ENCODE measurements at places on chromosomes 11 and 22.

- DNase-seq, result no peak
Measured at GRCh38 chr11:70099578-70100279, 21.6 kb downstream of the ANO1 start.

GRCh38 chr11:117239295-117239694, 6.8 kb downstream of the RNF214 start:
- DNase-seq, result no peak

GRCh38 chr11:88631497-88631896, 294.0 kb upstream of the CTSC start:
- DNase-seq, result no peak

- DNase-seq, result no peak
Measured at GRCh38 chr22:26259510-26259909, 90.2 kb downstream of the SEZ6L start.

- DNase-seq, result no peak
Measured at GRCh38 chr11:64007160-64007628, 21.0 kb downstream of the OTUB1 start.

GRCh38 chr11:46237248-46238077, 40.0 kb upstream of the CREB3L1 start:
- peak; percentile 68 for DNase-seq

- no peak for DNase-seq
Measured at GRCh38 chr22:42645341-42645937, 3.8 kb downstream of the CYB5R3 start.

DNA sequence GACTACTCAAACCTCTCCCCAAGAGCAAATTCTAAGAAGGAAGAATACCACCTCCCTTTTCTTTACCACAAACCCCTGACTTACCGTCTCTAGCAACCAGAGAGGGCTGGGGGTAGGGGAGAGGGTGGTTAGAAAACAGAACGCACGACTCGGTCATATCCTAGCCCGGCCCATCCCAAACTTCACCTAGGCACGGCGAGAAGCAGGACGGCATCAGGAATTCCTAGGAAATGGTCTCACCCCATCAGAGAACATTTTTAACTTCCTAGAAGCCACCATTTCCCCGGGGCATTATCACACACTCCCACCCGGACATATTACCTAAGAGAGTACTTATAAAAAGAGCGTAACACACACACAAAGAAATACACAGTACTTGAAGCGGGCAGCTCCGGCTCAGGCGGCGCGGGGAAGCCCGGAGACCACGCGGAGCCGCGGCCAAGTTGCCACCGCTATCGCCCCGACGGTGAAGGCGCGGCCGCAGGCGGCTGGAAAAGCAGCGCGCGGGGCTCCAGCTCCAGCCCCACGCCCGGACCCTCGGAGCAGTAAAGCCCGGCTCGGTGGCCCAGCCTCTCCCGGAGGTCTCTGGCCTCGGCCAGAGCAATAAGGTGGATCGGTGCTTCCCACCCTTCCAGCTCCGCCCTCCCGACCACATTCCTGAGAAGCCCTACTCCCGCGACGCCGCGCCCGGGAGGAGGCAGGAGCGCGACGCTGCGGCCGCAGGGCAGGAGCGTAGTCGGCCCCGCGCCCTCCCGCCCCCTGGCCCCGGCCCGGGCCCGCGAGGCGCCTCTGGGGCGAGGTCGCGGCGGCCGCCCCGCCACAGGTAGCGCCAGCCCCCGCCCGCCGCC, 878 bp downstream of the RRAS2 start:
- DNase-seq, result no peak

DNA sequence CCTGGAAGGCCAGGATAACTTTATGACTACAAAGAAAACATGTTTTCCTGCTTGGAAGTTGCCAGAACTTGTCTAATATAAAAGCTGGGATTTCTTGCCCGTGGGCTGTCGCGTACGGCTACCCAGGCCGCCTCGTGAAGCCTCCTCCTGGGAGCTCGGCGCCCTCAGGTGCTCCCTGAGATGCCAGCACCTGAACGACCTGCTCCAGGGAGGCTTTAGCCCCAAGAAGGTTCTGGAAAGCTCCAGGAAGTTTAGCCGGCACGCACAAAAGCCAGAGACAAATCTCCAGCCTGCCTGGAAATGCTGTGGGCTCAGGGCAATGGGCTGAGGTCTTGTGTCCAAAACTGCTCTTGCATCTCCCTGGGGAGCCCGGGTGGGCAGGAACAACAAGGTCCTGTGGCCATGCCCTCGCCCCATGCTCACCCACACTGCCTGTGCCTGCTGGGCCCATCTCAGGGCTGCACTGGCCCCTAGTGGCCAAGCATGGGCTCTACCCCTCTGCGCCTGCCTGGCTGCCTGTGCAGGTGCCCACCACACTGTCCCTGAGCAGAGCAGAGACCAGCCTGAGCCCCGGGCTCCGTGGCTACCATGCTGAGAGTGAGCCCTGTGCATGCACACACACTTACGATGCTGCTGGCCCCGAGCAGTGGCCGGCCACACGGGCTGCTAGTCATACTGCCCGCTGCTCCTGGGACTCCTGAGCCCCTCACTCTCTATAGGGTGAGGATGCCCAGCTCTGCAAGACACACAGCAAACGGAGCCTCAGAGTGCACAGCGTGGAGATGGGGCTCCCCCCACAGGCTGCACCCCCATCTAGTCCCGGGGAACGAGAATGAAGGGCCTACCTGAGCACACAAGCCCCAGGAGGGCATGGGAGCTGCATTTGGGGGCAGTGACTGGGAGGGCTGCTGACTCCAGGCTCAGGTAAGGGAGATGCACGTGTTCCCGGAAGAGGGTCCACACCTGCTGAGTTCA, 4.9 kb upstream of the CELSR1 start:
- peak; percentile 73 for DNase-seq

- no peak for DNase-seq
Measured at GRCh38 chr11:105230586-105230985, 91.0 kb upstream of the CARD18 start.

GRCh38 chr22:47367993-47368945, 605.8 kb downstream of the TBC1D22A start:
- peak; percentile 23 for DNase-seq

DNA sequence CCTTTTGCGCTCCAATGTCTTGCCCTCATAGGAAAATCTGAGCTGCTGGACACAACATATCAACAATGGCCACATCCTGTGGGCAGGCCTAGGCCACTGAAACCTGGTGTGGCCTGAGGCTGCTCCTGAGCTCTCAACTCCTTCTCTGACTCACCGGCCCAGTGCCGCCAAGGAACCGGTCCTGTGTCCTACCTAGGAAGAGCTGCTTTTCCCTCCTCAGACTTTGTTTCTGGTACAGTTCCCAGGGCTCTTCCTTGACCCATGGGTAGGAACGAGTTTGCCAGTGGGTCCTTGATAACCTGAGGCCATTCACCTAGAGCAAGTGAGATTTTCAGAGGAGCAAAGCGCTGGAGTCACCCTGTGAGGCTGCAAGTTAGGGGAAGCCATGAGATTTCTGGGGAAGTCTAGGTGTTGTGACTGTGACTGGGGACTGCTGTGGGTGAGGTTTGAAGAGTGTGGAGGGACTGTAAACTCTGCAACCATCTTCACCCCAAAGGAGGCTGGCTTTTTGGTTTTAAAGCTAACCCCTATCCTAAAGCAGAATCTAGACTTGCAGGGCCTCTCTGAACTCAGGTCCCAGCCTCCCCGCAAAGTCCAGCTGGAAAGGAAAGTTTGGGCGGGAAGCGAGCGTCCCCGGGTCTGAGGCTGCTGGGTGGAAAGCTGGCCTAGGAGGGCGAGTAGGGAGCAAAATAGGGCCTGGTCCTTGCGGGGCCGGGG, 12.0 kb upstream of the PAX6 start:
- DNase-seq, result no peak

DNA sequence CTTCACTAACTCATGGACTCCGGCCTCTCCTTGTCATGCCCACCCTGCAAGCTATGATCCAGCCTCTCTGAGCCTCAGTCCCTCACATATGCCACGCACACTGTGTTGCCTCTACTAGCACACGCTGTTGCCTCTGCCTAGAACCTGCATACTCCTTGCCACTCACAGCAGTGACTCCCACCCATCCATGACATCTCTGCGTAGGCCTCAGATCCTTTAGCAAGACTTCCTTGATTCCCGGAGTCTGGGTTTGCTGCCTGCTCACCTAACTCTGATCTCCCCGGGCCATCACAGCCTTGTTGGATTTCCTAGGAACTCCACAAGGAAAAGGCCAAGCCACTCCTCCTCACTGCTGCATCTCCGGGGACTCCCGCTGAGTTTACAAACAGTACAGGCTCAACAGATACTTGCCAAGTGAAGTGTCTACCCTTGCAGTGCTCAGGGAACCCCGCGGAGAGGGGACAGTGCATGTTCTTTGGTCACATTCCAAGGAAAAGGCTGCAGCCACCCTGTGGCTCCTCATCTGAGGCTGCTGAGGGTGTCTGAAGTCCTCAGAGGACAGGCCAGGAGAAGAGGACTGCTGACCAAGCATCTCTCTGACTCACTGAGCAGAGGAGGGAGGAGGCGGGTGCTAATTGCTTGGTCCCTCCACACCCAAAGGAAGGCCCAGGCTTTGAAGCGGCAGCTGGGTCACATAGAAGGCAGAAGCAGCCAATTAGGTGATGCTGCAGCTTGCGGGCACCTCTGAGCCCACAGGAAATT, 42.4 kb upstream of the NAV2 start:
- DNase-seq, result no peak

DNA sequence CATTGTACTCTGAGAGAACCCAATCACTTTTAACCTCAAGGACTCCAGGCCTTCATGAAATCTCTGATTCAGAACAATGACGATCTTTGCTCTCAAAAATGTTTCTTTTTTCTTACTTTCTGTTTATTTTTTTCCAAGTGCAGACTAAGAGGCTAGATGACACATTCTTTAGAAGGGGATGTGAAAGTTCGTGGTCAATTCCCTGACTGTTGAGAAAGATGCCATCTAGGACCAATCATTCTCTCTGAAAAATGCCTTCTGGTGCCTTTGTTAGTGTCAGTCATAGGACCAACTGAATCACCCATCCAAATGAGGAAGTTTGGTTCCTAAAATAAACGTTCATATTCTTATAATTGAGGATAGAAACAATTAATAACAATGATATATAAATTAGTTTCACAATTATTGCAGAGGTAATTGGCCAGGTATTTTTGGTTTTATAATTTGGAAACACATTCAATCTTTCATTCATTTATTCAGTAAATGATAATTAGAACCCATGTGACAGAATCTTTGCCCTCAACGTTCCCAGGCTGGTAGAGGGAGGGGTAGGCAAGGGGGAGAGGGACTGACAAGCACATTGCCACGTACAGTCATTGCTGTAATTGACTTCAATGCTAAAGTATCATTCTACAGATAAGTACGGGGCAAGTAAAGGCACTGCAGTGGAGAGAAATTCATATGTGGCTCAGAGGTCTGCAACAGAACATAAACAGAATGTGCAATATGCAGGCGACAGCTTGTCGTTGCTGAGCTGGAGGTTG, 333.4 kb upstream of the MPPED2 start:
- DNase-seq, result no peak

- DNase-seq, result no peak
Measured at GRCh38 chr11:24234822-24235508, 261.9 kb upstream of the LUZP2 start.

GRCh38 chr11:124514131-124514530, 29.3 kb downstream of the OR8B12 start:
- no peak for DNase-seq

GRCh38 chr22:19419086-19419463, 12.5 kb downstream of the HIRA start:
- no peak for DNase-seq

DNA sequence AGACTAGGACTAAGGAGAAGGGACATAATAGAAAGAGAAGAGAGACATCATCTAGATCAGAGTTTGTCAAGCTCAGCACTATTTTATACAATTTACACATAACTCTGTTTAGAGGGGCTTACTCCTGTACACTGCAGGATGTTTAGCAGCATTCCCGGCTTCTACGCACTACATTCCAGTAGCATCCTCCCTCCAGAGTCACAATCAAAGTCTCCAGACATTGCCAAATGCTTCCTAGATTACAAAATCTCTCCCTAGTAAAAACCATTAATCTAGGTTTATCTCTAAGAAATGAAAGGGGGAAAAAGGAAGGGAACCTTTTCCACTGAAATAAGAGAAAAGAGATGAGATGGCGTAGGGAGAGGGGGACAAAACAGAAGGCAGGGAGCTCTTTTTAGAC, 4.0 kb downstream of the USP28 start:
- no peak for DNase-seq

GRCh38 chr11:114367244-114367957, 32.9 kb downstream of the C11orf71 start:
- no peak for DNase-seq

DNA sequence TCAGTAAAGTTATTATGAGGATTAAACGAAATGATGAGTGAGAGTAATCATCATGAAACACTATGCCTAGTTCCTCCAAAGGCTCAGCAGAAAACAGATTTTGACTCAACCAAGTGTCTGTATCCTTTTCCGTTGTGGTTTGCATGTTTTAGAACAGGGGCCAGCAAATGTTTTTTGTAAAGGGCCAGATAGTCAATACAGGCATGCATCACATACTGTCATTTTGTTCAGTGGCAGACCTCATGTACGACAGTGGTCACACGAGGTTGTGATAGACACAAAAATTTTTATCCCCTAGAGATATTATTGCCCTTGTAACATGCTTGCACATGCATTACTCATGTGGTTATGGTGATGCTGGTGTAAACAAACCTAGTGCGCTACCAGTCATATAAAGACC, 81.9 kb upstream of the SLC25A18 start:
- DNase-seq, result no peak

DNA sequence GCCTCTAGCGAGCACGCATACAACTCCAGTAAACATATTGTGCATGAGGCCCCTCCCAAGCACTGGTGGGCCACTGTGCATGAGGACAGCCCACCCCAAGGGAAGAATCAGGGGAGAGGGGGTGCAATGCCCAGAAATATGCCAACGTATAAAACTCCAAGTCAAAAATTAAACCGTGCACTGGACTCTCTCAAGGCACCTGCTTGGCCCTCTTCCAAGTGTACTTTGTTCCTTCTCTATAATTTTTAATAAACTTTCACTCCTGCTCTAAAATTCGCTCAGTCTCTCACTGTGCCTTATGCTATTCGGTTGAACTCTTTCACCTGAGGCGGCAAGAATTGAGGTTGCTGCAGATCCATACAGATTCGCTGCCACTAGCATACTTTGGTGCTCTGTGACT, 465.3 kb upstream of the TENM4 start:
- no peak for DNase-seq

- DNase-seq, result no peak
Measured at GRCh38 chr22:29635734-29636357, 32.4 kb downstream of the NF2 start.

DNA sequence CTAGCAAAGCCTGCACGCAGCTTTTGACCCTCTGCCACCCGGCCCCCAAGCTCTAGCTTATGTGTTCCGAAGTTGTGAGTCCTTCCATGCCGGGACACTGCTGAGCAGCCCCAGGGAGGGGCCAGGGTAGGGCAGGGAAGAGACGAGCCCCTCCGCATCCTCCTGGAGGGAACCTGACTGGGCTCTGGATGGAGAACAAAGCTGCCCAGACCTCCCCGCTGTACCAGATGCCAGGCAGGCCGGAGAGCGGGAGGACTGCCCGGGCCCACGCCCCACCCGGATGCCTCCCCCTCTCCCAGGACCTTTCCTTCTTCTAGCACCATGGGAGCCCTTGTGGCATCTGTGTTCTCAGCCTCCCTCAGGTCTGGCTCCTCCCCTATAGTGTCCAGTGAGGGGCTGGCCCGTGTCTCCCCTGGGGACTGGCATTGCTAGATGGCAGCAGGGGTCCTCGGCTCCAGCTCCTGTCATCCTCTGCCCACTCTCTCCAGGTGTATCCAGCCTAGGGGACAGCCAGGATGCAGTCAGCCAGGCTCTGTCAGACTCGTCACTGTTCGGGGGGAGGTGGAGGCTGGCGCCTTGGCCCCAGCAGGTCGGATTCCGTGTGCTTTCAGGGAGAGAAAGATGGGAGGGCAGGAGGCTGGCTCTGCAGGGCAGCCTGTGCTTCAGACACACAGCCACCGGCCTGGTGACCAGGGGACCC, 46.1 kb downstream of the ALX4 start:
- no peak for DNase-seq

GRCh38 chr22:17369439-17370025, at the start of gene CECR2:
TSS of gene CECR2 (plus strand) at chr22:17369460. CDS start at chr22:17369784, 324 bp downstream.
- DNase-seq, result no peak
